ENCODE measurements at places on chromosomes 7 and 10.

DNA sequence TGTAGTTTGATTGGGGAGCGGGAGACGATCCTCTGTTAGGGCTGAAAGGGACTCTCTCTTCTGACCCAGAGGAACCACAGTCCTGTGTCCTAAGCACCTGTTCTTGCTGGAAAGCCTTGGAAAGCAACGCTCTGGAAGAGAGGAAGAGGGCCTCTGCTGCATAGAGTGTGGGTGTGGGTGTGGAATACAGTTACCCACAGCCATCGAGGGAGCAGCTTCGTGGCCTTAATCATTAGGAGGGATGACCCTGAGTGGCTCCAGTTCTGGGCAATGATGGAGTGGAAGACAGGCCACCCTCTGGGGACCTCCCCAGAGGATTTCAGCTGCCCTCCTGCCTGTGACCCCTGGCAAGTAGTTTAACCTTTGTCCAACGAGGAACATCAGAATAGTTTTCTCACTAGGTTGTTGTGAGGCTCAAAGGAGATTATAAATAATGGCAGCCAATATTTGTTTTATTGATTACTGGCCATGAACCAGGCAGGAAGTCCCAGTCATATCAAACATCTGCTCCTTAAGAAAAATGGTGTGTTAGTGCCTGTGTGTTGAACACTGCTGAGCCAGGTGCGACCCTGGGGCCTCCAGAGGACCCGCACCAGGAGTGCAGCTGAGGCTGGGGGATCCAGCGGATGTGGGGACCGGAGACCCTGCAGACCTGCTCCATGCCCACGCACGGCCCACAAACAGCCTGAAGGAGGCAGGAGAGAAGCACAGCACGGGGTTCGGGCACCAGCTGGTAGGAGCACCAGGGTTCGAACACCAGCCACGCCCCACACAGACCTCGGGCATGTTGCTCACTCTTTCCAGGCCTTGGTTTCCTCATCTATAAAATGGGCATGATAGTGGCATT, 35.6 kb downstream of the FAM241B start:
- DNase-seq = no peak

DNA sequence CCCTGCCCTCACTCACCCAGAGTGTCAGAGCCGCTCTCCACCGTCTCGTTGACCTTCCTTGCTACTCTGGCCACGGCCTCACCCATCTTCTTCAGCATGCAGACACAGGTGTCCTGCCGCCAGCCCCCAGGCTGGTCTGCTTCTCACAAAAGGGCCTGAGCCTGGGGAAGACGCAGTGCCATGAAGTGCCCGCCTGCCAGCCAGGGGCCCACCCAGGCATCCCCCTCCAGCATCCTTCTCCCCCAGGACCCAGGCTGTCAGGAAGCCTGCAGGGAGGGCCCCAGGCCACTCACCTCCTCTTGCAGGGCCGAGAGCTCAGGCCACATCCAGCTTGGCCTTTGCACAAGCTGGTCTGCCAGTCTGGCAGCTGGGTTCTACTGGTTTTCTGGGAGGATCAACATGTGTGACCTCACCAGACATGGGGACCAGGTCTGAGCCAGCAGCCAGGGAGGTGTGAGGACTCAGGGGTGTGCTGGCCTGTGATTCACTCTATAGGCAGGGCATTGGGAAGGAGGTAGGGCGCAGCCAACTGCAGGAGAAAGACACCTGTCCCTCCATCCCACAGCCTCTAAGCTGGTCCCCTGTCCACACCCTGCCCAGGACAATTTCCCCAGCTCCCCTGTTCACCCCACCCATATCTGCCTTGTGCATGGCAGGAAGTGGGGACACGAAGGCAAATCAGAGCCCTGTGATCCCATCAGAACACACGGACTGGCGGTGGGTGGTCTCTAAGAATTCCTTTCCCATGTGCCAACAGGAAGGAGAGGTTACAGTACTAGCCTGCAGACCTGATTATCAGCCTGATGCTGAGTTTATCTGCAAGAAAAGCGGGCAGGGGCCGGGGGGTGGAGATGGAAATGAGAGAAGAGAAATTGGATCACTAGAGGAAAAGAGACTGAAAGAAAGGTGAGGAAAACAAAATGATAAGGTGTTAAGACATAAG, 5.7 kb downstream of the LRRC20 start:
- DNase-seq = no peak

DNA sequence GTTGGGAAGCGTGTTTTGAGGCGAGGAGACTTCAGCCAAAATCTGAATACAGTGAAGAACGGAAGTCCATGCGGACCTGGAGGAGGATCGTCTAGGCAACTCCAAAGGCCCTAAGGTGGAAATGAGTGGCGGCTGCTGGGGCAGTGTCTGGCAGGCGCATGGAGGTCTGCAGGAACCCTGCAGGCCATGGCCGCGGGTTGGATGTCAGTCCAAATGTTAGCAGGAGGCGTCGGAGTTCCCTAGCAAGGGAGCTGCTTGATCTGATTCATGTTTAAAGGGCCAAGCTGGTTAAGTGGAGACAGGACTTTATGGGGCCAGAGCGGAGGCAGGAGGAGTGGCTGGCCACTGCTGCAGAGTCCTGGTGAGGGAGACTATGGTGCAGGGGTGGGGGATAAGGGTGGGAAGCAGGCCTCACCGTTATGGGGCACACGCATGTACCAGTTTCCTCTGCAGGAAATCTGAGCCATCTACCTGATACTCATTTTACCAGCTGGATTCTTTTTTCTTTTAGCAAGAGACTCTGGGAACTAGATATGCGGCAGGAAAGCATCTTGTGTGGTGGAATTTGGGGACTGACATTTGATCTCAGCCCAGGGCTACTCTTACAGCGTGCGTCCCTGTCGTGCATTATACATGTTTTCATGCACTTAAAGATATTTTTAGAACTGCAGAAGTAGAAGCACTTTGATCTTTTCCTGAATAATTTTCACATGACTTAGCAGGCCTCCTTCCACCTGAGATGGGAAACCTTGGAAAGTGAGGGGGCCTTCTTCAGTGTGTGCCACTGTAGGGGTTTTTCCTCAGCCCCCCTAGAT, 6.6 kb upstream of the REPIN1 start:
- DNase-seq = no peak

DNA sequence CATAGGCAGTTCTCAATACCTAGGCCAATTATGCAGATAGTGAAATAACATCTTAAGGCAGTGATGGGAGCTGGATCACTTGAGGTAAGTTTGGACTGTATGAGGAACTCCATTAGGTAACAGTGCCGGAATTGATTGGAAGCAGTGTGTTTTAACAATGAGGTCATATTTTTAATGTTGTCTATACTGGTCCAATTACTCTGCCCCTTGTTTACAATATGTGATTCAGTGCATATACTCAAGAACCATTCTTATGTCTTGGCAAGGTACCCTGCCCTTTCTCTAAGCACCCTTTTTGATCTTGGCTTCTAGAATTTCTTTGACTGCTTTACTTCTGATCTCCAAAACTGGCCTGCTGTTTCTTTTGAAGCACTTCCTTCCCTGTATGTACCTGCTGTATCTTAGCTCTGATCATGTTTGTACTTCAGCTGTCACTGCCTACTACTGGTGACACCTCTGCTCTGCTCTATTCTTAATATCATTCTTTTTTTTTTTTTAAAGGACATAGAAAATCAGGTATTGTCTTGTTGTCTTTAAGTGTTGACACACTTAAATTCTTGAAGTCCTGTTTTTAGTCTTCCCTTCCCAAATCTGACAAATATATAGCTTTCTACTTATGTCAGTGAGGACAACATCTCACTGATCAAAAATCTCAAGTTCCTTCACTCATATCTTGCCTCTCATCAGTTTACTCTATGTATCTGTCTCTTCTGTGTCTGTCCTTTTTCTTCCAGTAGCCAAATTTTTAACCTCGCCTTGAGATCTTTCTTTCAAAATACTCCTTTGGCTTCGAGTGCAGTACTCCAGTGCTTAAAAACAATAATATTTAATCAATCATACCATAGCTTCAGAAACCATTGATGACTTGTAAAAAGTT, 46.4 kb upstream of the RPA3 start:
- no peak for DNase-seq

- DNase-seq = no peak
Measured at GRCh38 chr7:98917331-98917730, 39.0 kb downstream of the TRRAP start.

DNA sequence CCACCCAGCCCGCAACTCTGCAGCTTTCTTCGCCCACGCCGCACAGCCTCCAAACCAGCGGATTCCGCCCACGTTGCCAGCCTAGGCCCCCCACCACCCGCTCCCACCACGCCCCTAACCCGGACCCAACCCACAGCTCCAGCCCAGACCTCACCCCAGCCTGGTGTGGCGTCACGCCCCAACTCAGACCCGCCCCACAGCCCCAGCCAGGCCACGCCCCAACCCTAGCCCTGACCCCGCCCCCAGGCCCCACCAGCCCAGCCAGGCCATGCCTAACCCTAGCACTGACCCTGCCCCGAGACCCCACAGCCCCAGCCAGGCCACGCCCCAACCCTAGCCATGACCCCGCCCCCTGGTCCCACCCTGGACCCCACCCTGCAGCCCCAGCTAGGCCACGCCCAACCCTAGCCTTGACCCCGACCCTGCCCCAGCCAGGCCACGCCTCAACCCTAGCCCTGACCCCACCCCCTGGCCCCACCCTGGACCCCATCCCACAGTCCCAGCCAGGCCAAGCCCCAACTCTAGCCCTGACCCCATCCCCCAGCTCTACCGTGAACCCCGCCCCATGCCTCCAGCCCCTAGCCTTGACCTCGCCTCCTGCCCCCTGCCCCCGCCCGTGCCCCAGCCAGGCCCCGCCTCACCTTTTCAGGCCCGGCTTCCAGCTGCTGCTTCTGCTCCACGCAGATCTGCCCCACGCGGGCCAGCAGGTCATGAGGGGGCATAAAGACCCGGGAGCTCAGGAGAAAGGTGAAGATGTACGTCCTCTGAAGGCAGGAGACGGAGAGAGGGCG, 64.0 kb downstream of the RASGEF1A start:
- no peak for DNase-seq

- no peak for DNase-seq
Measured at GRCh38 chr10:11161910-11162309, 144.2 kb downstream of the CELF2 start.

DNA sequence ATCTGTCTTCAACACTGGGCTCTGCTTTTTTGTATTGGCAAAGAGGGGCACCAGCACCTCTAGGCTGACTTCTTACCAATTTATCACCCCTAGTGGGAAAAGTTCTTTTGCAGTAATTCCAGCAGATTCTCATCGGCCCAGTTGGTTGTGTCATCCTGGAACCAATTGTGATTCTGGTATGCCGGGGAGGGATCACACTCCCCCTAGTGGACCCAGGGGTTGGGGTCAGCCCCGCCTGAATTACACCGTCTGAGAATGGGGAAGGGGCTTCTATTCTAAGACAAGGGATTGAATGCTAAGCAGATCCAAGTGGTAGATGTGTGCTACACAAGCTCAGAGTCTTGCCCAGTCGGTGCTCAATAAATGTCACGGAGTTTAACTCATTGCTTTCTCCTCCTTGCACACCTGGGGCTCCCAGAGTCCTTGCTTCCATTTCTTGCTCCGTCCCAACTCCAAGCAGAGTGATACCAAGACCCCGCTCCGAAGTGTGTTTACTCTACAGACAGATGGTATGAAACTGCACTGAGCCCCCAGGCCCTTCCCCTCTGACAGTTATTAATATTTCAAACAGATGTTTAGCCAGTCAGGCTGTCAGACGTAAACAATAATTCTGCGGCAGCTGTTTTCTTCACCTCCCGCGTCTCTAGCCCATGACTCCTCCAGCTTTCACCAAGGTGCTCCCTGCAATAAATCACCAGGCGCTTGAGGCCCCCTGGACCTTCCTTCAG, 71.9 kb downstream of the C10orf105 start:
- DNase-seq = no peak

DNA sequence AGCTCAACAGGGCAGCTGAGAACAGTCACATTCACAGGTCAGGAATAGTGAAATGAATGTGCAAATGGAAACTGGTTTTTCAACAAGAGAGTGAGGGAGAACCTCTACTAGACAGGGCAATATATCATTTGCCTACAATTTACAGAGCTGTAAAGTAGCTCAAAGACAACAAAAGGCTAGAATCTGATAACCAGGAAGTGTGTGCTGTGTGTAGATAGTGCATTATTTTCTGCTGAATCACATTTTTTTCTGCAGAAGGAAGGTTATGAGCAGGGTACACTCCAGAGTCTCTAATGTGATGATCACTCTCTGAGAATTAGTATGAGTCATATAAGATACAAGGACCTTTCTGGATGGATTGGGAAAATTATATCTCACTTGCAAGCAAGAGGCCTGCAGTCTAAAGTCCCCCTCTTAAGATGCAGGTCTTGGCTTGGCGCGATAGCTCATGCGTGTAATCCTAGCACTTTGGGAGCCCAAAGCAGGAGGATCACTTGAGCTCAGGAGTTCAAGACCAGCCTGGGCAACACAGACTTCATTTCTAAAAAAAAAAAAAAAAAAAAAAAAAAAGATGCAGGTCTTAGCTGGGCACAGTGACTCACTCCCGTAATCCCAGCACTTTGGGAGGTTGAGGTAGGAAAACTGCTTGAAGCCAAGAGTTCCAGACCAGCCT, 59.9 kb upstream of the COBL start:
- DNase-seq = no peak

- DNase-seq = no peak
Measured at GRCh38 chr10:106493226-106493625, 671.3 kb downstream of the SORCS1 start.

GRCh38 chr10:119443970-119444660, 98.4 kb downstream of the RGS10 start:
- no peak for DNase-seq

GRCh38 chr10:5776881-5777197, 36.4 kb downstream of the GDI2 start:
- DNase-seq = no peak
